M059J (cell line): ENCODE measurements at places on chromosomes 2 and 18.
A peak's percentile ranks its signal among the peaks of the same experiment; 100 is the strongest.

- DNase-seq, result no peak
These were observed 302.4 kb upstream of the NT5C1B start for GRCh38 chr2:18891600-18892345.

DNA sequence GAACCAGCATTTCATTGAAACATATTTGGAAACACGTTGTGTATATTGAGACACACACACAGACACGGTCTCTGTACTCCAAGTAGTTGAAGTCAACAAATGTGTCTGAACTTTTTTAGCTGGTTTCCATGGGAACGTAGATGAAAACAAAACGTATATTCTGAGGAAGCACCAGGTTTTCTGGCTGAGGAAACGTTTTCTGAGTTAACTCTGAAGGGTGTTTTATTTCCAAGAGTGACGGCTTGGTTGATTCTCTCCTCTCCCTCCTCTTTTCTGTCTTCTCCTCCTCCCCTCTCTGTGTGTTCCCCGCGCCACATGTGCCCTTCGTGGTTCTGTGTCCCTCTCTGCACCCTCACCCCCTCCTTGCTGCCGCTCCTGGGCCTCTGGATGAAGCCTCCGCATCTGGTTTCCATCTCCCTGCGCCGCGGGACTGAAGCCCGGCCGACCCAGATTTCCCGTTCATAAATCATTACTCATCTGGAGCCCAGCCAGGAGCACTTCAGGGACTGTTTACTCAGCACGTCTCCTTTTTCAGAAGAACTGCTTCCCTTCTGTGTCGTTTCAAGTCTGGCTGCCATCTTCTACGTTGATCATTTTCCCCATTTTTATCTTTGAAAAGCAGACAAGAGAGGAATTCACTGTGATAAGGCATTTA lies 122.7 kb downstream of the COL6A3 start:
- DNase-seq, result peak; percentile 95

DNA sequence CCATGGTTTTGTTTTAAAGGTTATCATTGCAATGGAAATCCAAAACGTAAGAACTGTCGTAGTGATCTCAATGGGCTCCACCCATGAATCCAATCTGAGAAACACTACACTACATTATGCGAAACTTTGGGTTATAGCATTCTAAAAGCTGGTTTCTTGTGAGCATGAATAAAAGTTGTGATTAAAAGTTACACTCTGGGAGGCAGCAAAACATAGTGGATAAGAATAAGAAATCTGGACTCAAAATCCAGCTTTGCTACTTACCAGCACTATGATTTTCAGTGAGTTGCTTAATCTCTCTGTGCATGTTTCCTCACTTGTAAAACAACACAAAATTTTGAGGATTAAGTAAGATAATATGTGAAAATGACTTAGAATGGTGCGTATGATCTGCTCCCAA lies 25.7 kb upstream of the THOC1 start:
- peak; percentile 12 for DNase-seq

DNA sequence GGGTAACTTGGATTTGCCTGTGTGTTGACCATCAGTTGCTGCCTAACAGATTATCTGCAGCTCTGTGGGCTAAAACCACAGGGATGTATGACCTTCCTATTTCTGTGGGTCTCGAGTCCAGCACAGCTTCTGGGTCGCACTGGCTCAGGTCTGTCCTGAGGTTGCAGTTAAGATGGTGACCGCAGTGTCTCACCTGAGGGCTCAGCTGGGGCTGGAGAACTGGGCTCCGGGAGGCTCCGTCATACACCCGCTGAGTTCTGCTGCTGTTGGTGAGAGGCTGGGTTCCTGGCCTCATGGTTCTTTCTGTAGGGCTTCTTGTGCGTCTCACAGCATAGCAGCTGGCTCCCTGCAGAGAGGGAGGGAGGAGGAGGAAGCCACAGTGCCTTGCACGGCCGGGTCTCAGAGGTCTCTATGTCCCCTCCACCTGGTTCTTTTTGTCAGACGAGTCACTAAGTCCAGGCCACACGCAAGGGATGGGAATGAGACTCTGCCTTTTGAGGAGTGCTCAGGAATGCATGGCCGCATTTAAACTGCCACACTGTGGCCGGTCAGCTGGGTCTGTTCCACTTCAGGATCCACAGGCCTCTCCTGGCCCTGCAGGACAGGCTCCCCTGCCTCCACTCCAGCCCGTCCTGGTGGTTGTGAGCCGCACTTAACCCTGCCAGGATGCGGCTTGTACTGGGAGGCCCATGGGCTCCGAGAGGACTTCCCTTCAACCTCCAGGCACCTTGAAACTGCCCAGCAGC lies 67.2 kb downstream of the ADI1 start:
- no peak for DNase-seq
